ENCODE measurements at places on chromosomes 7 and 10. TPM values are rescaled to one million over a fixed set of nuclear protein-coding genes. Genes with fewer than 3 reads are reported as not detected.

Gene ASAH2
- total RNA-seq: not detected

- H3K27me3 ChIP-seq: no peaks in the 10 kb centered on the region
- DNase-seq: no peak
Measured at GRCh38 chr7:50266635-50267386, 37.7 kb upstream of the IKZF1 start.

- no peak overlapping the region for H3K4me3 ChIP-seq
- no peak for DNase-seq
- H3K27me3 ChIP-seq: no peaks in the 10 kb centered on the region
- no peak overlapping the region for H3K27ac ChIP-seq
Measured at GRCh38 chr10:89450901-89451300, 36.5 kb downstream of the IFIT5 start.

DNA sequence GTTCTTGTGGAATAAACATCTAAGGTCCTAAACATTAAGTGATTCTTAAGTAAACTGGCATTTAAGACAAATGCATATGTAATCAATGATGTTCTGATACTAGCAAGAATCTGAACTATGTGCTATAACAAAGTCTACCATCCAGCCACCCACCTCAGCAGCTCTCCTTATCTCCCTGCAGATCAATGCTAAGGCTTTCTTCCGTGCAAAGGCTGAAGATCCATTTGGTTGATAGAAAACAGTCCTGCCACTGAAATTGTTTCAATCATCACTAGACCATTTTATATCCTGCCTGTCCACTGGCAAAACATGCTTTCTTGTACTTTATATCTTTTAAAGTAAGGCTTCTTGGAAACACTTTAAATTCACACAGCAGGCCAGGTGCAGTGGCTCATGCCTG is 6.3 kb upstream of the SMKR1 start:
- no peaks in the 10 kb centered on the region for H3K36me3 ChIP-seq
- no peaks in the 10 kb centered on the region for H3K27me3 ChIP-seq
- H3K27ac ChIP-seq: no peak overlapping the region
- no peak overlapping the region for H3K4me3 ChIP-seq
- H3K4me1 ChIP-seq: peaks cover 21% of the 10 kb centered on the region

DNA sequence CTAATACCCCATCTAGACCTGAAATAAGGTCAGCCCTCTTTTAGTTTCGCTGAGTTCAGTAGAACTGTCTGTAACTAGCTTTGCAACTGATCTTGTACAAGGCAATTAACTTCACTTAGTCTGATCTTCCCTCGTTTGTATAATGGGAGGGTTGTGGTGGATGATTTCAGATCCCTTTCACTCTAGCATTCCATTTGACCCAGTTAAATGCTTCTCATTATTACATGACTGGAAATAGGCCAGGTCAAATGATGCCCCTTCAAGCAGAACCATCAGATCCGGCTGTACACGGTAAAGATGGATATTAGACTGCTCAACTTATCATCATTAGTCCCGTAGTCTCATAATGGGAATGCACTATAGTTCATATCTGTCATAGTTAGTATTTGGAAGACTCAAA is 1009.0 kb downstream of the LRMDA start:
- DNase-seq: no peak
- no peaks in the 10 kb centered on the region for H3K27me3 ChIP-seq
- H3K36me3 ChIP-seq: no peaks in the 10 kb centered on the region
- H3K27ac ChIP-seq: no peak overlapping the region
- H3K4me1 ChIP-seq: peaks cover 21% of the 10 kb centered on the region
- H3K4me3 ChIP-seq: no peak overlapping the region

Measured in GM23248 (cell line).